NCI-H1930 (cell line): ENCODE measurements at places on chromosomes 7 and 10.

- no peak for DNase-seq
Observed at GRCh38 chr7:29642494-29643155, 79.0 kb downstream of the PRR15 start.

GRCh38 chr10:29794776-29795611 lies 160.2 kb upstream of the SVIL start:
- no peak for DNase-seq

- no peak for DNase-seq
Observed at GRCh38 chr7:37113661-37114355, 334.9 kb downstream of the ELMO1 start.

DNA sequence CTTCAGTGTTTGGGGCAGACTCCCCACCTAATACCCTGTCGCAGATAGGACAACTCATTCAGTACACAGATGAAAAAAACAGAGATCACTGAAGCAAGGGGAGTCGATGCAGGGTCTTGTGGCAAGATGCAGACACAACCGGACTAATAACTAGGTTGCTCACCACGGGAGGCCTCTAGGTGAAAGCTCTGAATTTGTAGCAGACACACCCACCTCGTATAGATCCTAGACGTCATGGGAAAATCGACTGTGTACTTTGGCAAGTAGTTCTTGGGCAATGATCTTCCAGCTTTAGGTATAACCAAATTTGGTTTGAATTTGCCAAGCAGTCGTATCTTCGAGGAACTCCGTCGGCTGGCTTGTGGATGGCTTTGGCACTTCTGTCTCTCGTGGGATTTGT lies 88.1 kb downstream of the TCF7L2 start:
- DNase-seq: no peak

- no peak for DNase-seq
Observed at GRCh38 chr10:90718182-90718581, 139.7 kb downstream of the HTR7 start.

DNA sequence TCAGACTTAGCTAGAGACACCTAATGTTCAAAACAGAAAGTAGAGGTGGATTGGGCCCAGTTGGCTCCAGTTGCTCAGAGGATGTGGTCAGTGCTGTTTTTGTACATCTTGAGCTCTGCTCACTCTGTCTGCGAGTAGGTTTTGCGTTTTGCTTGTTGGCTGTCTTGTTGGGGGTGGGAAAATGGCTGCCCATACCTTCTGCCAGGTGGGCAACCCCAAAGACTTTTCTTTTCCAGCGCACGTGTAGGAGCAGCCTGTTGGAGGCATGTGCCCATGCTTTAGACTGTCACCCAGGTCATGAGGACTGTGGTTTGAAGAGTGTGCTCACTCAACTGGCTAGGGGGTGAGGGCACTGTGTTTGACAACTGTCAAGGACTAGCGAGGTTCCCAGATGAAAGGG lies 73.9 kb downstream of the KAT6B start:
- no peak for DNase-seq
